ENCODE measurements at places on chromosomes 5 and 9. TPM values are rescaled to one million over a fixed set of nuclear protein-coding genes. Genes with fewer than 3 reads are reported as not detected.

DNA sequence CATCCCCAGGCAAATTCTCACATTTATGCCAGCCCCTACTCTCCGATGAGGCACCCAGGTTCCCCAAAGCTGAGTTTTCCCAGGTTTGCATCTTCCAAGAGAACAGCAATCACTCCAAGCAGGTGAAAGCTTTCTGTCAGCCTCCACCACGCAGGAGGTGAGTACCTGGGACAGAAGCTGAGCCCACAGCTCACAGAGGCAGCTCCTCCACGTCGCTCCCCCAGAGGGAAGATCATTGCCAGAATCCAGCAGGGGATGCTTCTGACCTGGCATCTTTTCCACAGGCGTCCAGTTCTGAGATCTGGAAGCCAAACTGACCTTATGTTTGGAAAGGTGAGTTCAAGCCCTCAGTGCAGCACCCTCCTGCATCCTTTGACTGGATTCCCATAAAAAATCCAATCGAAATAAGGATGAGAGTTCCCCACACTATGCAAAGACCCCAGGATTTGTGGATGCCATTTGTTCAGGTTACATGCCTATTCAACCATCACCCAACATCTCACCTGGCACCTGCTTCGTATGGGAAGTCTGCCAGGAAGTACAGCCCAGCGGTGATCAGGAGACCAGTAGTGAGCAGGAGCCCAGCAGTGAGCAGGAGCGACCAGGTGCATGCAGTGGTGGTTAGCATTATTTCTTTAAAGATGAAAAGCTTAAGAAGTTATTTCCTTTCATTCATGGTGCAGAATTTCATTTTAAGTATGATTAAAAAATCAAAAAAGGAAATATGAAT is 47.4 kb upstream of the OLFM1 start:
- peak; percentile 27 for DNase-seq

DNA sequence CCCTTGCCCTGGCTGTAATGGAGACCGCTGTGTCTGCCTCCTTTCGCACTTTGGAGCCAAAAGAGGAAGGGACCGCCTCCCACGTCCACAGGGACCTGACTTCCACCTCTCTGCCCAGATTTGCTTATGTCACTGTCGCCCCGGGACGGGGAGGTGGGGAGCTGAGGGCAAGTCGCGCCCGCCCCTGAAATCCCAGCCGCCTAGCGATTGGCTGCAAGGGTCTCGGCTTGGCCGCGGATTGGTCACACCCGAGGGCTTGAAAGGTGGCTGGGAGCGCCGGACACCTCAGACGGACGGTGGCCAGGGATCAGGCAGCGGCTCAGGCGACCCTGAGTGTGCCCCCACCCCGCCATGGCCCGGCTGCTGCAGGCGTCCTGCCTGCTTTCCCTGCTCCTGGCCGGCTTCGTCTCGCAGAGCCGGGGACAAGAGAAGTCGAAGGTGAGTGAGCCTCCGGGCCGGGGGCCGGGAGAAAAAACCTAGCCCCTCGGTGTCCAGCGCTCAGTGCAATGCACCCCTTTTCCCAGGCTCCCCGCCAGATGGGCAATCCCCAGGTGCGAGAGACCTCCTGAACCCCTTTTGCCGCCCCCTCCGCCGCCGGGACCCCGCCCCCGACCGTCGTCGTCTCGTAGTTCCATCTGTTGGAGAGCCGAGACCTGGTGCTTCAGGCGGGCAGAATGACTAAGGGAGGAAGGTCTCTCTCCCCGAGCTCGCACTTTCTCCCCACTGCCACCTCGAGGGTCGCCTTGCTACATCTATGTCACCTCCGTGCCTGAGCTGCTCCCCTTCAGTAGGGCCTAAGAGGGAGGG is at the start of gene GPX3:
GPX3 (plus strand) TSS at position 288 of the 807 bp plus-strand sequence; CDS start at position 352, 64 bp downstream.
- DNase-seq = peak; percentile 98

The SMIM33 gene
- not detected for total RNA-seq

GRCh38 chr5:141320225-141321169 is at the start of gene TAF7:
TAF7 (minus strand) TSS chr5:141320784; CDS start chr5:141320044, 740 bp downstream.
- DNase-seq = peak; percentile 93

GRCh38 chr5:102798104-102798785 is 43.1 kb downstream of the PAM start:
- DNase-seq = no peak

DNA sequence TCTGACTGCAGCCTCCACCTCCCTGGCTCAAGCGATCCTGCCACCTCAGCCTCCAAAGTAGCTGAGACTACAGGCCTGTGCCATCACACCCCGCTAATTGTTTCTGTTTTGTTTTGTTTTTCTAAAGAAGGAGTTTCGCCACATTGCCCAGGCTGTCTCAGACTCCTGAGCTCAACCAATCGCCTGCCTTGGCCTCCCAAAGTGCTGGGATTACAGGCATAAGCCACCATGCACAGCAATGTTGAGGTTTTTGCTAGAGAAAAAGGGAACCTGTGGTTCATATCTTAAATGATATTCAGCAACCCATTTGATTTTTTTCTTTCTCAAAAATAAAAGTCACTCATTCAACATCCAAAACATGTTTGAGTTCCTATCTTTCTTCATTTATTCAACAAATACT is 20.4 kb upstream of the DELE1 start:
- DNase-seq = no peak

DNA sequence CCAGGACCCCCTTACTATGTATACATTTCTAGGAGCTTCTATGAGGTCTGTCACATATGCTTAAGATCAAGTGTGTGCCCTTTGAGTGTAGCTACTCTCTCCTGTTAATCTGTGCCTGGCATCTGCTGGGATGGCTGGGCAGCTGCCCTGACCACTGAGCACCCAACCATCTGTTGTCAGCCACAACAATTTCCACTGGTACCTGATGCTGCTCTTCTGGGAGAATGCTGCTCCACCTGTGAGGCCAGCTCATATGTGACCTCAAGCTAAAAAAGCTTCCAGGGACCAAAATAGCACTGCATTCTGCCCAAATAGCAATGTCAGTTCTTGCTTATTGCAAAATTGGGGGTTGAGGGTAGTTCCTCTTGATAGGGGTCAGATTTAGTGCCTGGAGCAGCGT is 595.6 kb downstream of the RAB3C start:
- no peak for DNase-seq

DNA sequence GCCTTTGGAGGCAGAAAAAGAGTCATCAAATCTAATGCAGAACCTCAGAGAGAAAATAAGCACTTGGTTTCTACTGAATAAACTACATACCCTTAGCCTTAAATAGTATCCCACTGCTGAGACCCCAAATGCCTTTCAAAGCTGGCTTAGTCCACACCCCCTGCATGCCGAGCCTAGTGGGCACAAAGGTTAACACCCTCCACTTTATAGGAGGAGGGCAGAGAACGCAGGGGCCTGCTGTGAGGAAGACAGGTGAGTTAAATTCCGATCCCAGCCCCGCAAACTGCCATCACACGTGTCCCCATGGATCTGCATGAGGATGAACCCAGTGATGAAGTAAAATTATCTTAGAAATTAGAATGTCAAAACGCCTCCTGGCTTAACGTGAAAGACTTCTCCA is 19.5 kb upstream of the HSD17B3 start:
- DNase-seq = no peak

GRCh38 chr5:39109606-39110005 is 35.4 kb upstream of the RICTOR start:
- DNase-seq = no peak

GRCh38 chr5:16260000-16260399 is 80.4 kb upstream of the MARCHF11 start:
- no peak for DNase-seq
